Right renal cortex interstitium (tissue), 3 donors: ENCODE measurements at places on chromosomes 3 and 15. TPM values are rescaled to one million over a fixed set of nuclear protein-coding genes. Genes with fewer than 3 reads are reported as not detected.

DNA sequence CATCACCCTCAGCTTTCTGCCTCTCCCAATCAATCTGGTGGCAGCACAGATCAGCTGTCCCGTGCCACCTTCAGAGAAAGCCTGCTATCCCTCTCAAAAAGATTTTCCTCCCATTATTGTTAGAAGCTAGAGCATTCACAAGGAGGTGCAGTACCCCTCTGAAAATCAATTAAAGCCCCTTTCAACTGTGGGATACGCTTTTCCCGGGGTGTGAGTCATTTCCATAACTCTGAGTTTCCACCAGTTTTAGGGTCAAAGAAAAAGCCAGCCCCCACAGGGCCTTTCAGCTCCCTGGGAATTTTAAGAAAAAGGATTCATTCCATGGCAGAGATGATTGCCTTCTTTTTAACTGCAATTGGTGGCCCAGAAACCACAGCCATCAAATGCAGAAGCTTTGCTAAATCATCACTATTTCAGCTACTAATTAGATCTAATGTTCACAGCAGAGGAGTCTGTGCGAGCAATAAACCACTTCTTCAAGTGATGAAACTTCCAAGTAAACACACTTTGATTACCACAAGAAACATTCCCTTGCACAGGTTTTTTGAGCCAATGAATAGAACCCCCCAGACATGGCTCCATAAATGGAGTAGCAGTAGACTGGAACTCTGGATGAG is 270.0 kb upstream of the TPRG1 start:
- no peak for DNase-seq

GRCh38 chr15:100129677-100130076 is 212.1 kb downstream of the ADAMTS17 start:
- DNase-seq = no peak

RHCG gene
- 3.8 TPM for polyA plus RNA-seq

DNA sequence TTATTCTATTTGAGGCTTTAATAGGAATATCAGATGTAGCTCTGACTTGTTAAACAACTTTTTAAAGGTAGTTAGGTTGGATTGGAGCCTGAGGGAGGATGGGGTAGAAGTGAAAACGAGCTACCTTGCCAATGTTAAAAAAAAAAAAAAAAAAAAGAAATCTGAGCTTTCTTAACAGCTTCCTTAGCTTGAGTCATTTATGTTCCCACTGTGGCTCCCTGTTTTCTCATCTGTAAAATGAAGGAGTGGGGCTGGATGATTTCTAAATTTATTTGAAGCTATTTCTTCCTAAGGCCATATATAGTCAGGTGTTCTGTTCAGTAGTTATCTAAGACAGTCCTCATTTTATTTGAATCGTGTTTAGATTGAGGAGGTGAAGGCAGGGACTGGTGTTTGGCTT is 105.7 kb downstream of the EDEM1 start:
- no peak for DNase-seq

TP63 gene
- polyA plus RNA-seq = 1.9 TPM

DNA sequence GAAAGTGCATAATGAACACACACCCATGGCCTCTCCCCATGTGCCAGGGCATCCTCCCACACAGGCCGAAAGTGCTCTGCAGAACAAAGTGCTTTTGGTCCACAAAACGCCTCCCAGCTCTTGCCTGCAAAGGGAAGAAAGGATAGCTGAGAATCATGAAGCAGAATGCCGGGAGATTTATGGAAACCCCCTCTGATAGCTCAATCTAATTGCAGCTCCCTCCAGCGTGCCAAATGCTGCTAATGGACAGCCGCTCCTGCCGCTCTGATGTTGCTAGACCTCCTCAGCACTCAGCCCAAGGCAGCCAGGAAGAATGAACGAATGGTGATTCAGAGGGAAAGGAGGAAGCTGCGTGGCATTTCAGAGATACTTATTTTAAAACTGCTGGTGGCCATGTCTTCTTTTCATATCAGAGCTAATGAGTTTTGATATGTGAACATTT is 145.3 kb downstream of the TJP1 start:
- DNase-seq = no peak

- no peak for DNase-seq
These were observed 202.0 kb downstream of the ADAMTSL3 start for GRCh38 chr15:83855956-83856355.

GRCh38 chr3:126451511-126451910 is 24.2 kb downstream of the ZXDC start:
- DNase-seq = no peak

DNA sequence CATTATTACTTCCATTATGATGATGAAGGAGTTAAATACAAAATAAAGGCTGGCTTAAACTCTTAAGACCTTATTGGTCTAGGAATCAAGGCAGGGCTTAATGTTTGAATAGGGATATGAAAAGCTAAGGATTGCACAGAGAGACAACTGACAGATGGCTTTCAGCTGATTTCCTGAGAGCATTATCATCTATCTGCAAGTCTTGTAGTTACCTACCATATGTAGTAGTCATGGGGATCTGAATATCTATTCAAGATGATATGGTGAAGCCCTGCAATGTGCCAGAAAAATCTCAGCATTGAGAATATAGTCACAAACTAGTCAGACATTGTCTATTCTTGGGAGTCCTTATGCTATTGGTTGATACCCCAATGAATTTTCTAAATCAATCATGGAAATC is 47.5 kb upstream of the CHMP2B start:
- no peak for DNase-seq

DNA sequence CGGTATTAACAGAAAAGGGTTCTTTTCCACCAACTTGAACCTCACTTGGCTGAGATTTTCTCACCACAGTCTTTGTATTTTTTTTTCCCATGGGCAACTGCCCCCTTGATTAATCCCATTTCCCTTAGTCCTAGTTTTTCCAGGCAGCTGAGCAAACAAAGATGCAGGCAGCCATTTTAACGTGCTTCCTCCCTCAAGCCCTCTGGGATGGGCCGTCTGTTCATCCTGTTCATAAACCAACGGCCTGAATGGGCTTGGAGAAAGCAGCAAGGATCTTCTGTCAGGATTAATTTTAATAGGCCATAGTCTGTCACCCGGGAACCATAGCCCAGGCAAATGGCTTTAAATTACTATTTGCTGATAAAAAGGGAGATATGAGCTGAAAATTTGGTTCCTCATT is 10.4 kb upstream of the POLR2M start:
- DNase-seq = no peak

- DNase-seq = no peak
These were observed 982 bp downstream of the TAGLN3 start for GRCh38 chr3:111999484-112000324.

- no peak for DNase-seq
These were observed 764.5 kb downstream of the TUSC7 start for GRCh38 chr3:117473981-117474538.

DNA sequence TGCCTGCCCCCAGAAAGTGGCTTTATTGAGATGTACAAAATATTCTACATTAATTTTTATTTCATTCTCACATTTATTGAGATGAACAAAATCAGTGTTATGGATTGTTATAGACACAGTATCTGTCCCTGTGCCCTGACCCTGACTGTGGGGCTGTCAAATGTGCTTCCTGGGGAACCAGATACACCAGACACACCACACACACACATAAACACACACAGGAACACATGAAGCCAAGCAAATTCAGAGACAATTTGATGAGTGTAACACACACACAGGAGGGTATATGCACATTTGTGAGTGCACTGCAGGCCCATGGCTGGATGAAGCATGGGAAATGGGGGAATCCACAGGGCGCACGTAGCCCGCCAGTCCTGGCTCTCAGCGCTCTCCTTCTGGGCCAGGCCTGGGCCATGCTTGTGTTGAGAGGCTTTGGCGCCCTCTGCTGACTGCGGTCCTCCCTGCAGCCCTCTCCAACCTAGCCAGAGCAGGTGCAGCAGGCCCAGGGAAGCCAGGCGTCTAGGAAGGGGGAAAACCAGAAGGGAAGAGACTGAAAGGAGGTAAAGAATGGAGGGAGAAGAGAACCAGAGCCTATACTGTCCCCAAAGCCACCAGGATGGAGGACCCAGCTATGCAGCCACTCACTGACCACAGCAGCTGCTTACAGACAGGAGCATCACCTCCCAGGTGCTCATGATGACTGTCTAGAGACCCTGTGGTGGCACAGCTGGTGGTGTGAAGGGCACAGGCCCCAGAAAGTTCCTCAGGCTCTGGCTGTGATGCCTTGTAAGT is 18.0 kb upstream of the LOXL1 start:
- no peak for DNase-seq

GRCh38 chr3:78972617-78973301 is 795.0 kb downstream of the ROBO1 start:
- no peak for DNase-seq

DNA sequence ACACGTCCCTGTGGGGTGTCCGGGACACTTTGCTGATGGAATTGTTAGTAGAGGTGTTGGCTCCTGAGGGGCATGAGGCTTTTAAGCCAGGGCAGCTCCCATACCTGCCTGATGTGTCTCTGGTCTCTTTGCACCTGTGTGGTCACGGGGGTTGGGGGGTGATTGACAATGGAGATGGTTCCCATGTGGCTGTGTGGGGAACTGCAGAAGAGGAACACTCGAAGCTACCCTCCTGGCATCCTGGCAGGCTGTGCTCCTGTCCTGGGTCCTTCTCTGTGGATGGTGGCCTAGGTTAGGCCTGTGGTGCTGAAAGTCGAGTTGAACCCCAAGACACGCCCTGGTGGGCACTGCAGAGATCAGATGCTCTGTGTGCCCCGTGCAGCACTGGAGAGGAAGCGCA is 73.4 kb downstream of the HMCES start:
- no peak for DNase-seq

DNA sequence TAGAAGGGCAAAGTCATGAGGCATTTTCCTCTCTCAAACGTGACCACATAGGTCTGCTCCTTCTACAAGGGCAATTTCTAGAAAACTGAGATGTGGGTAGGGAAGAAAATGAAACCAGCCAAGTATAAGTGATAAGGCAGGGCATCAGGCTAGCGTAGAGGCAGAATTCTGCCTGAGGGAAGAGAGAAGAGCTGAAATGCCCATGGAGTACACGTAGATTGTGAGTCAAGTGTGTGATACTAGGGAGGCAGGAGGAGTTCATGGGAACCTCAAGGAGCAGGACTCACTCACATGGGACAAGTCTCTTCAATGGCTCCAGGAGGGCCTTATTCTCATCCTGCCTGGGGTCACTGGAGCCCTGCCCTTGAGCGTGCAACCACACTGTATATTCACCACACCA is 34.9 kb upstream of the PPP4R2 start:
- no peak for DNase-seq

DNA sequence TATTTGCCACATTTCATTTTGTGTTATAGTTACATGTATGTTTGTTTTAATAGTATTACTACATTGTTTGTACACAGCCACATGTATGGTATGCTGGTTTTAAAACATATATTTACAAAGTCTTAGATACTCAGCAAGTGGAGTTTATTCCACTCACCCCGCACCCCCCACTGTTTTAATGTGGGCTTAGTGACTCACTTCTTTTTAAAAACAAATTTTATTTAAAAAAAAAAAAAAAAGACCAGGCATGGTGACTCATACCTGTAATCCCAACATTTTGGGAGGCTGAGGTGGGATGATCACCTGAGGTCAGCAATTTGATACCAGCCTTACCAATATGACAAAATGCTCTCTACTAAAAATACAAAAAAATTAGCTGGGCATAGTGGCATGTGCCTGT is 26.9 kb upstream of the TJP1 start:
- DNase-seq = no peak
